ENCODE measurements at places on chromosomes 3 and 15.

DNA sequence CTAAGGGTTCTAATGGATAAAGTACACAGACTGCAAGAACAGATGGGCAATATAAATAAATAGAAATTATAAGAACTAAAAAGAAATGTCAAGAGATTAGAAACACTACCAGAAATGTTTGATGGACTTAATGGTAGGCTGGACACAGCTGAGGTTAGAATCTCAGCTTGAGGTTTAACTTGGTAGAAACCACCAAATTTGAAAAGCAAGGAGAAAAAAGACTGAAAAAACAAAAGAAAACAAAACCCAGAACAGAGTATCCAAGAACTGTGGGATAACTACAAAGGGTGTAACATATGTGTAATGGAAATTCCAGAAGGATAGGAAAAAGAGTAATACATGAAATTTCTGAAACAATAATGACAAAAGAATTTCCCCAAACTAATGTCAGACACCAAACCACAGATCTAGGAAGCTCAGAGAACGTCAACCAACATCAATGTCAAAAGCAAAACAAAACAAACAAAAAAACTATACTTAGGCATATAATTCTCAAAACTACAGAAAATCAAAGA, 35.0 kb downstream of the RFX7 start:
- no peak for DNase-seq

- no peak for DNase-seq
Measured at GRCh38 chr15:61083788-61084134, 145.3 kb downstream of the RORA start.

- no peak for DNase-seq
Measured at GRCh38 chr15:38672814-38673670, 108.4 kb upstream of the RASGRP1 start.

DNA sequence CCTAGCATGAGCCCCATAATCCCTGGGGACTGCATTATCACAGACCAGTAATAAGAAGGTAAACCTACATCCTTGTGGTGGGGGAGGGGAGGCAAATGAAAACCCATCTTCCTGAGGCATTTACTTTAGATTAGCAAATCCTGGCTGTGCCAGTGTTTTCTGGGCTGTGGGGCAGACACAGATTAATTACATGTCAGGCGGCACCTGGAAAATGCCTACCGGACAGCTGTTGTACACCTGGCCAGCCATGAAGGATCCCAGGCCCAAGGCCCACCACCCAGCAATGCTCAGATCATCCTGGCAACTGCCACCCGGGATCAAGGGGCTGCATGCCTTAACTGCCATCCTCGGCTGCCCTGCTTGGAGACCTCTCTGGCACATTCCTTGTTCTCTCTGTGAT, 59.1 kb upstream of the RASA2 start:
- no peak for DNase-seq
